ENCODE measurements at places on chromosomes 12 and 14.

DNA sequence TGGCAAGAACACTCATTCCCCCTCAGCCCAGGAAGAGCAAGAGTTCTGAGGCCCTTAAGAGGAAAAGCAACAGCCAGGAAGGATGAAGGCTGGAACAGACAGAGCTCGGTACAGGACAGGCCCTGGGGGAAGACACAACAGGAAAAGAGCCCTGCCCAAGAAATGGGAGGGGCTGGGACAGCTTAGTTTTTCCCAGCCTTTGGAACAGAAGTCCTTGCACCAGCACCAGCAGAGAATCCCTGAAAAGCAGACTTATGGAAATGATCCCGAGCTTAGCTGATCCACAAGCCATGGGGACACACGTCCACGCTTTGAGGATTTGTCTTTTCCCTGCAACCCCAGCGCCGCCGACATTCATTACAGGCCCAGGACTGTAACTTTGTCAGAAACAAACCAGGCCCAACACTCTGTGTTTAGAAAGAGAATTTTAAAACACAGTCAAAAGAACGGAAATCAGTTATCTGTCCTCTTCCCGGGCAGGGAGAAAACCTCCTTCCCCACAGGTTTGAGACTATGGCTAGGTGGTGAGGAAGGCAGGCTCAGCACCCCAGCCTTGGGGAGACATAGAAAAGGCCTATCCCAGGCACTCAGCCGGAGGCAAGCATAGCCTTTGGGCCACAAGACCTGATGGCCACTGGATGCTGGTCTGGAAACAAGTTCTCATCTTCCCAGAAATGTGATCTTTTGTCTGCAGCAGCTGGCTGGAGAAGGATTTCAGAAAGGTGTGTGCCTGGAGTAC, 4.0 kb upstream of the AVIL start:
- DNase-seq = no peak

- DNase-seq = no peak
These were observed 77.8 kb upstream of the BDKRB2 start for GRCh38 chr14:96126783-96127271.

- DNase-seq = no peak
These were observed 55.2 kb downstream of the RASSF3 start for GRCh38 chr12:64665514-64665913.

DNA sequence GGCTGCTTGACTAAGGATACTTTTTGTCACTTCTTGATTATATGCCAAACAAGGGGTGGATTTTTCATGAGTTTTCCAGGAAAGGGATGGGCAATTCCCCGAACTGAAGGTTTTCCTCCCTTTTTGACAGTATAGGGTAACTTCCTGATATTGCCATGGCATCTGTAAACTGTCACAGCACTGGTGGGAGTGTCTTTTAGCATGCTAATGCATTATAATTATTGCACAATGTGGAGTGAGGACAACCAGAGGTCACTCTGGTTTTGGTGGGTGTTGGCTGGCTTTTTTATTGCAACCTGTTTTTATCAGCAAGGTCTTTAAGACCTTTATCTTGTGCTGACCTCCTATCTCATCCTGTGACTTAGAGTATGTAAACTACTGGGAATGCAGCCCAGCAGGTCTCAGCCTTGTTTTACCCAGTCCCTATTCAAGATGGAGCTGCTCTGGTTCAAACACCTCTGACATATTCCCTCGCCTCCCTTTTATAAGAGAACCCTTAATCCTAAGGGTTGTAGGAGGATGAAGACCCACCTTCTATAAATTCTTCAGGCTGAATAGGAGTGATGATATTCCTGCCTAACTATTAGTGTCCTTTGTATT, 471.2 kb downstream of the ATP23 start:
- DNase-seq = no peak

- no peak for DNase-seq
These were observed 4.0 kb downstream of the FBXL14 start for GRCh38 chr12:1590221-1590979.

DNA sequence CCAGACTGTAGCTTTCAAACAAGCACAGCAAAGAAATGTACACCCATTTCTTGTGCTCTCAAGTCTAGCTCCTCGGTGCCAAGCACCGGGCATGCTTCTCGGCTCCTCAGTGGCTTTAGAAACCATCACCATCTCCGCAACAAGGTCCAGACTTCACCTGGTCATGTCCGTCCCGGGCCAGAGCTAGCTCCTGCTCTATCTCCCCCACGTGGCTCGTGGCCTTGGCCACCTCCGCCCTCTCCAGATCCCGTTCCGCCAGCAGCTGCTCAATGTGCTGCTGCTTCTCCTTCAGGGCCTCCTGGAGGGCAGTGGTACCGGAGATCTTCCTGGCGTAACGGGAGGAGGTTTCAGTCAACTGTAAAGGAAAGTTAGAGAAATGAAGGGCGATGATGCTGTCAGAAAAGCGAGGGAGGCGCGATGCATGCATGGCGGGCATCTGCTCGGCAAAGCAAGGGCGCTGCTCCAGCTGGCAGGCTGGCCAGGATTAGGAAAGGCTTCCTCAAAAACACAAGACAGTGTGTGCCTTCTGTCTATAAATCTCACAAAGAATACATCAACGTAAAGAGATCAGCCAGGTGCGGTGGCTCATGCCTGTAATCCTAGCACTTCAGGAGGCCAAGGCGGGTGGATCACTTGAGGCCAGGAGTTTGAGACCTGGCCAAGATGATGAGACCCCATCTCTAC, 67.4 kb downstream of the CLIP1 start:
- DNase-seq = no peak

- no peak for DNase-seq
These were observed 53.9 kb upstream of the STRN3 start for GRCh38 chr14:31080056-31080455.

DNA sequence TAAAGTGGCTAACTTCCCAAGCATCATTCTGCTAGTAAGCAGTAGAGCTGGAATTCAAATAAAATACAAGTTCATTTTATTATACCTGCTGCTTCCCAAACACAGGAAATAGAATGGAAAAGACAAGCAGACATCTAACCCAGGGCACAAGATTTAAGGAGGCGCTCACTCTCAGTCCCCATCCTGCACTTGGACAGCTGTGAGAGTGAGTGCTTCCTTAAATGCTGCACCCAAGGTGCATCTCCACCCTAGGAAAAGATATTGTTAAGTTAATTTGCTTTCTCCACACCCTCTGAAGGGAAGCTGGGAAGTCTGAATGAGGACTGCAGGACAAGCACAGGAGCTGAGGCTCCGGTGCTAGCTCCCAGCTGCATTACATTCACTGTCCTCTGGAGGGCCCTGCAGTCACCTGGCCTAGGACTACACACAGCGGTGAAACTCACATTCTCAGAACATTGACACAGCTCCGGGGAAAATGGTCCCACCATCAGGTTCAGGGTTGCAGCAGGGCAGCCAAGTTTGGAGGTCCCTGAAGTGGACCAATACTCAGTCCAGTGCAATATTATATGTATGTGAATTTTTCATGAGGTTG, 14.2 kb downstream of the HEBP1 start:
- DNase-seq = no peak

GRCh38 chr12:39623919-39624318, 4.3 kb upstream of the ABCD2 start:
- DNase-seq = no peak

DNA sequence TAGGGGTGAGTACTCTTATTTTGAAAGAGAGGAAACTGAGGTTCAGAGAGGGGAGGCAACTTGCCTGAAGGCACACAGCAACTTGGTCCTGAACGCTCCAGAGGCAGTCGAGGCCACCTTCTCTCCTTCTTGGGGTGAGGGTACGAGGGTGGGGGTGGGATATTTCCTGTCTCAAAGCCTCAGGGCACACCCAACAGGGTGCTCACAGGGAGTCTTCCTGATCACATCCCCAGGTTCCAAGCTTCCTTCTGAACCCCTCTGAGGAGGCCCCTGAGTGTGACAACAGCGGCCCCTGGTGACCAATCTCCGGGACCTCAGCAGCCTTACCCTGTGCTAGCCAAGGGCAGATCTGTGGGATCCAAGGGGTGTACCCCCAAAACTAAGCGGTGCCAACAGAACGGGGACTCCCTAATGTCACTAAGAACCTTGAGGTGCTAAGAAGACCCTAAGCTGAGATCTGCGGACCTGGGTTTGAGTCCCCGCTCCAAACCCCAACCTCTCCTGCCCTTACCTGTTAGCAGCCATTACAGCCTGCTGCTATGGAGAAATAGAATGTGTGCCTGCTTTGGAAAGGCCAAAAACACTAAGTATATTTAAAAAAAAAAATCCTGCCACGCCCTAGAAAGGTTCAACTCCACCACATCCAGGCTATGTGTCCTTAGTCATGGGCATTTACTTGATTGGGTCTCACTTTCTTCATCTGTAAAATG, 57.9 kb downstream of the TRPV4 start:
- DNase-seq = peak; percentile 56

DNA sequence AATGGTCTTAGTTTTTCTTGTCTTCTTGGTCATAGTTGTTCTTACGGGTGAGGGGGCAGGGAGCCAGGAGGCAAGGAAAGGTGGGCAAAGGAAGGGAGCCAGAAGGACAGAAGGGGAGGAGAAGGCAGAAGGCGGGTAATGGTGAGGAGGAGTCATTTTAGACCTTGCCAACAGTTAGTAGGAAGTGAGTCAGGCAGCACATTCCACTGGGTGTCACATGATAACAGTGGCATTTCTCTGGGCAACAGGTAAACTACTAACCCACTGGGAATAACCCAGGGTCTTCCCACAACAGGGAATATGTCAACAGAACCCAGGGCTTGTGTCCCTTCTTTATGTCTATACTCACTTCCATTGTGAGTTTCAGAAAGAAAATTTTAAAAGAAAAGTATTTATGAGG, 127.6 kb downstream of the SLC8A3 start:
- no peak for DNase-seq

GRCh38 chr14:94407906-94408305, 19.5 kb upstream of the SERPINA1 start:
- no peak for DNase-seq

- DNase-seq = no peak
These were observed 14.5 kb upstream of the TAMALIN start for GRCh38 chr12:51992246-51992645.

DNA sequence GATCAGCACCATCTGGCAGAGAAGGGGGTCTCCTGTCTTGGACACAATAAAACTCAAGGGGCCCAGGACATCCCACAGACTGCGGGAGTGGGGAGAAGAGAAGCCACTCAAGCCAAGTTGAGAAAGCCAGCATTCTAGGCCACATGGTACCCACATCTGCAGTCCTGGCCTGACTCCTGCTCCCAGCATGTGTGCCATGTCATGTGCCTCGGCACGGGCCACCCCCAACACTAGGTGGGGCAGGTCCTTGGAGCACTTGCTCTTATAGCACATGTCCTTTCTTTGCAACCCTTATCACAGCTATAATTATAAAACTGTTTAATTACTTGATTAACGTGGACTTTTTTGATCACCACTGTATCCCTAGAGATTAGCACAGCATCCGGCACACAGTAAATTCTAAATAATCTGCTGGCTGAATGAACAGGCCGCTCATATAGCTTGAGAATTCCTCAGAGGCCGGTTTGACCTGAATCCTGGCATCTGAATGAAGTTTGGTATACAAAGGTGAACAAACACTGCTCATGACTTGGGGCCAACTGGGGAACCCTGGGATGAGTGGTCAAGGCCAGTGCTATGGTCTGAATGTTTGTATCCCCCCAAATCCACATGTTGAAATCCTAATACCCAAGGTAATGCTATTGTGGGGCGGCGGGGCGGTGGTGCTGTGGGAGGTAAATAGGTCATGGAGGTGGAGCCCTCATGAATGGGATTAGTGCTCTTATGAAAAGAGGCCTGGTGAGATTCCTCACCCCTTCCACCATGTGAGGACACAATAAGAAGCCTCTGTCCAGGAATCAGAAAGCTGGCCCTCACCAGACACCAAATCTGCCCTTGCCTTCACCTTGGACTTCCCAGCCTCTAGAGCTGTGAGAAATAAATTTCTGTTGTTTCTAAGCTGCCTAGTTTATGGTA, 6.6 kb downstream of the NCKAP5L start:
- DNase-seq = no peak

GRCh38 chr12:39868328-39868725, 237.6 kb downstream of the SLC2A13 start:
- no peak for DNase-seq

DNA sequence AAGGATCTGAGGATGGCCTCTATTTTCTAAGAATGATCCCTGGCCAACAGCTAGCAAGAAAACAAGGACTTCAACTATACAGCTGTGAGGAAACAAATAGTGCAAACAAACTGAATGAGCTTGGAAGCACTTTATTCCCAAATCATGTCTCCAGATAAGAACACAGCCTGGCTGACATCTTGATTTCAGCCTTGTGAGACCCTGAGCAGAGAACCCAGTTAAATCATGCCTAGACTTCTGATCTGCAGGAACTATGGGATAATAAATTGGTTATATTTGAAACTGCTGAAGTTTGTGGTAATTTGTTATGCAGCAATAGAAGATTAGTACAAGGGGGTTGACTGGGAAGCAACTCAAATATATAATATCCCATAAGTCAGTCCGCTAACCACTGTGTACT, 183.9 kb upstream of the BMP4 start:
- no peak for DNase-seq

- DNase-seq = no peak
These were observed 578 bp downstream of the PPP1R13B start for GRCh38 chr14:103846543-103847450.

GRCh38 chr12:100857418-100857817, 62.8 kb downstream of the ANO4 start:
- DNase-seq = no peak

DNA sequence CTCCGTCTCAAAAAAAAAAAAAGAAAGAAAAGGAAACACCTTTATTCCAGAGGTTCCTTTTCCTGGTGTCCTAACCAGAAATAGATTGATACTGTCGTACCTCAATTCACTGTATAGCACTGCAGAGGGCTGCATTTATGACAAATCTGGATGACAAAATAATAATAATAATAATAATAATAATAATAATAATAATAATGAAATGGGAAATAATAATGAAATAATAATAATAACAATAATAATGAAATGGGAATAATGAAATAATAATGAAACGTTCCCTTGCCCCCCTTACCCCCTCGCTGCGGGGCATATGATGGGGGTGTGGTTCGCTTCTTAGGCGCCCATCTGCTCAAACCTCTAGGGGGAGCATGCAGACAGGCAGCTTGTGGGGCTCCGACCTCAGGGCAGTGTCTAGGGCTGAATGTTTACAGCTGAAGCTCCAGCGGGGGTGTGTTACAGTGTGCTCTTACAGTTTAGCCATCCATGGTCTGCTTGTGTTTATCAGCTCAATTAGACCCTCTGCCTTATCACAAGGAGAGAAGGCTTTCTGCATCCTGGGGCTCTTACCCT, 1088.3 kb upstream of the SEL1L start:
- no peak for DNase-seq

- DNase-seq = no peak
These were observed 394.5 kb upstream of the GARIN6 start for GRCh38 chr12:99253068-99253467.

Data from stimulated activated CD8-positive, alpha-beta memory T cell treated with anti-CD3 and anti-CD28 coated beads, Interleukin-2, amount 100 ng/mL, for 1 hour (primary cell).